Activated naive CD4-positive, alpha-beta T cell treated with anti-CD3 and anti-CD28 coated beads, Interleukin-2, amount 10 ng/mL, durations not matched to agents 7 days and 5 days (primary cell): ENCODE measurements at places on chromosomes 3 and 15.

GRCh38 chr3:156472684-156473083 lies 82.2 kb downstream of the SSR3 start:
- DNase-seq = no peak

DNA sequence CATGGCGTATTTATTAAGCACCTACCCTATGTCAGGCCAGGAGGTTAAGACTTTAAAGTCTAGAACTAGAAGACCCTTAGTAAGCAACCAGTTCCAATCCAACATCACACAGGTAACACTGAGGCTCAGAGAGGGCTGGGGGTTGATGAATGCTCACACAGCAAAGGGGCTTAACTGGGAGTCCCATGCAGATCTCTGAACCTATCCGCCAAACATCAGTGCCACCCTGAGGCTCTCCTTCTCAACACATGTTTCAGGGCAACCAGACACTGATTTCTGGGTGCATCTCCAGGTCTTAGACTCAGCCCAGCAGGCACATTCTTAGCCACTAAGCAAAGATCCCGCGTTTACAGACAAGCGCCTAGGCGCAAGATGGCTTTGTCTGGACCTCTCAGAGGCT lies 92.0 kb upstream of the SLC6A11 start:
- no peak for DNase-seq

- no peak for DNase-seq
Measured at GRCh38 chr3:32840086-32840841, 22.5 kb downstream of the TRIM71 start.

- no peak for DNase-seq
Measured at GRCh38 chr3:30302027-30302426, 304.4 kb upstream of the TGFBR2 start.

GRCh38 chr3:45497963-45498362 lies 96.6 kb upstream of the LIMD1 start:
- DNase-seq = peak; percentile 62

- no peak for DNase-seq
Measured at GRCh38 chr15:85305050-85305449, 75.4 kb upstream of the AKAP13 start.

- DNase-seq = peak; percentile 48
Measured at GRCh38 chr3:44114142-44114541, 127.5 kb upstream of the TOPAZ1 start.

DNA sequence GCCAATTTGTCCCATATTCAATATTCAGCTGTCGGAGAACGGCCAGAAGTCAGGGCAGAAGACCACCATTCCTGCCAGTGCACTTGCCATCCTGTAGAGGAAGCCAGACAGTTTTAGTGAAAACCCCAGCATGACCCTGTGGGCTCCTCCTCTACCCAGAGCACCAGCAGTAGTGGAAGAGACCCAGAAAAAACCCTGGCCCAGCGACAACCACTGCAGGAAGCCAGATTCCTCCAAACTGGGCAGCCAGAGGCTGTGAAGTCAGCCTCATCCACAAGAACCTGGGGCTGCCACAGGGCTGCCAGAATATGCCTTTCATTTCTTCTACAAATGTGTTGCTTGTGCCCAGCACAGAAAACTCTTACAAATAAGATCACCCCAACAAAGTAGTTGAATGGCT lies 67.3 kb downstream of the HMCES start:
- no peak for DNase-seq

GRCh38 chr3:41044523-41044922 lies 154.8 kb upstream of the CTNNB1 start:
- no peak for DNase-seq

GRCh38 chr3:77195766-77196545 lies 156.1 kb downstream of the ROBO2 start:
- DNase-seq = no peak

- no peak for DNase-seq
Measured at GRCh38 chr15:74251131-74251811, 15.1 kb downstream of the CCDC33 start.

DNA sequence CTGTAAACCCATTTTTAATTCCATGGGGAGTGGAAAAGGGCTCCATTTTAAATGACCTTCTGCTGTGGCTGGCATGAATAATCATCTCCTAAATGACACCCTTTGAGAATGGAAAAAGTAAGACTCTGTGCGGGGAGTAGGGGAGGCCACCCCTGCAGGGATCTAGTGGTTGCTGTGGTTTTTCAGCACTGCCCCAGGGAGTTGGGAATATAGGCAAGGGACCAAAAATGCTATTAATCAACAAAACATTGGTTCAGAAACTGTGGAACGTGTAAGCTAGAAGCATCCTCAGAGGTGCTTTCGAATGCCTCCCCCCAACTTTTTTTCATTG lies 30.1 kb upstream of the ADAMTS7 start:
- DNase-seq = no peak

GRCh38 chr3:22039161-22039560 lies 288.2 kb upstream of the ZNF385D start:
- DNase-seq = no peak
